Skin of body (tissue), 3 donors: ENCODE measurements at places on chromosomes 7 and 10.

- DNase-seq = no peak
Measured at GRCh38 chr7:22998519-22998896, 15.4 kb downstream of the HYCC1 start.

DNA sequence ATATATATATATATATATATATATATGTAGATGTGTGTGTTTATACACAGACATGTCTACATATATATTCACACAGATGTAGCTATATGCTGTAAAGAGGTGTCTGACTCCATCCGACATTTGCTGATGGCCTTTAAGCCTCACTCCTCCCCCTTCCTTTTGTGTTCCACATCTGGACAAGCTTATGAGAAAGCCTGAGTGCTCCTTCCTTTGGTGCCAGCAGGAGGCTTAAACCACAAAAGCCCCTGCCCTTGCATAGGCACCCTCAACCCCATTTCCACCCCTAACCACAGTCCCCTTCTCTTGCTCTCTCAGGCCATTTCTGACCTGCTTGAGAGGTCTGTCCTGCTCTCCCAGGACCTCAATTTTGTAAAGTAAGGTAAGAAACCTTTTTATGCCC, 98.7 kb downstream of the SVOPL start:
- no peak for DNase-seq

DNA sequence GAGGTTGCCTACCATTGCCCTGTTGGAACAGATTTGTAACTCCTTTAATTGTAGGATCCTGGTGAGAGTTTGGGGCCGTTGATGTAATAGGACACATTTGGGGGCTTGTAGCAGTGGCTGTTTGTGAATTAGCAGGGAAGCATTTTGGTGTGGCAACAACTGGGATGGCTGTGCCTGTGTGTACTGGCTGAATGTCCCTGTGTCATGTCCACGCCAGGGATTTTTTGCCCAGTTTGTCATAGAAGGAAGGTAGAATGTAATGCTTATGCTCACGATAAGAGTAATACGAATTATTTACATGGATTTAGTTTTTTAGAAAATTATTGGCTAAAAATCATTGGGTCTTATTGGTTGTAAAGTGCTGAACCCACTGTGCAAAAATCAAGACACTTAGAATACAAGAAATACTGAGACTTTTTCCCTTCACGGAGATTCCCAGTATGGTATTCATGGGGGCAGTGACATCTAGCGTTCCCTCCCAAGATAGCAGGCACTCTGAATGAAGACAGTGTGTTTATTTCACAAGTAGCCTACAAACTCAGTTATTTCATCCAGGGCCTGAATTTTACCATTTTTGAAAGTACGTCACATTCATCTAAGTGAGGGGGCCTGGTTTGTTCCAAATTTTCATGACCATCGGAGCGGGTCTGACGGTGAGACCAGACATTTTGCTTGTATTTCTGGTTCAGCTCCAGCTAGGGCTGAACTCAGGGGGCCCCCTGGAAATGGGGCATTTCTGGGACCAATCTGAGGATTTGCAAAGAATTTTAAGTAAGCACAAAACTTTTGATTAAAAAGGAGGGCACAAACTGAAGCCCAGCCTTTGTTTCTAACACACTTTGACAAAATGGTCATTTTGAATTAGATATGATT, 74.7 kb downstream of the CACNB2 start:
- peak; percentile 47 for DNase-seq

DNA sequence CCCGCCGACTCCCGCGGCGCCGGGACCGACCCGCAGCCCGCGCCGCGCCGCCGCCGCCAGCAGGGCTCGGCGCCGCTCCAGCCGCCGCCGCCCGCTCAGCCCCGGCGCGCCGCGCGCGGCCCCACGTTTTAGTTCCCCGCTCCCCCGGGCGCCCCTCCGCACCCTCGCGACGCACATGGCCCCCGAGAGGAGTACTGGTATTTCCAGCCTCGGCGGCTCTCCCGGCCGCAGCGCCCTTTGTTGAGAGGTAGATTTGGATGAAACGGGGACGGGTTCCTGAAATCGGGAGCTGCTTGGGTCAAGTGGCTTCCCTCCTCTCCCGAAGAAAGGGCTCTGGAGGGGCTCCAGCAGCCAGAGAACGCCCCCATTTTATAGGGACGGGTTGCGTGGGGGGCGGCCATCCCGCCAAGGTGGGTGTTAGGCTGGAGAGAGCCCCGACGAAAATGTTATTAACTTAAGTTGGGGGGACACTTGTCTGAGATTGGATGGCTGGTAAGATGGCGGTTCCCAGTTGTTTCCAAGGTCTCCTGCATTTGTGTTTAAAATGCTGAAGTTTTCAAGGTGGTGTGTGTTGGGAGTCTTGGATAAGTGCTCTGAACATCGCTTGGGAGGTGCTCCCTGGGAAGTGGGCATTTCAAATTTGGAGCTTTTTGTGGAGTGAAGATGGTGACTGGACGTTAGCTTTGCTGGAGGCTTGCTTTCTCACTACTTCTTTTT, 1.2 kb downstream of the BMI1 start:
- no peak for DNase-seq

GRCh38 chr10:104220522-104220921, 11.6 kb downstream of the CFAP43 start:
- DNase-seq = no peak

DNA sequence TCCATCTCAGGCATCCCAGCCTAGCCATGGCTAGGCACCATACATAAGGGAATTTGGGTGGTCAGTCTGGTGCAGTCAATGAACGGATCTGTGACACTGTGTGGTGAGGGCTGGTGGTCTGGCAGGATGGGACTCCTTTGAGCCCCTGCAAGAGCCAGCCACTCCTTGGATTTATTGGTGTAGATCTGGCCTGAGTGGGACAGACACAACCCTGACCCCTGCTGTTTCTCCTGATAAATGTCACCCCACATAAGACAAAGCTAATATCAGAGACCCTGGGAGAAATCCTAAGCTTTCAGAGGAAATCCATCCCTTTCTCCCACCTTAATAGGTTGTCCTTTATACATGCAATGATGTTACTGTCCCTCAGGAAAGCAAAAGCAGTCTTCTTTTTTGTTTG, 2.3 kb downstream of the FBXO24 start:
- no peak for DNase-seq

DNA sequence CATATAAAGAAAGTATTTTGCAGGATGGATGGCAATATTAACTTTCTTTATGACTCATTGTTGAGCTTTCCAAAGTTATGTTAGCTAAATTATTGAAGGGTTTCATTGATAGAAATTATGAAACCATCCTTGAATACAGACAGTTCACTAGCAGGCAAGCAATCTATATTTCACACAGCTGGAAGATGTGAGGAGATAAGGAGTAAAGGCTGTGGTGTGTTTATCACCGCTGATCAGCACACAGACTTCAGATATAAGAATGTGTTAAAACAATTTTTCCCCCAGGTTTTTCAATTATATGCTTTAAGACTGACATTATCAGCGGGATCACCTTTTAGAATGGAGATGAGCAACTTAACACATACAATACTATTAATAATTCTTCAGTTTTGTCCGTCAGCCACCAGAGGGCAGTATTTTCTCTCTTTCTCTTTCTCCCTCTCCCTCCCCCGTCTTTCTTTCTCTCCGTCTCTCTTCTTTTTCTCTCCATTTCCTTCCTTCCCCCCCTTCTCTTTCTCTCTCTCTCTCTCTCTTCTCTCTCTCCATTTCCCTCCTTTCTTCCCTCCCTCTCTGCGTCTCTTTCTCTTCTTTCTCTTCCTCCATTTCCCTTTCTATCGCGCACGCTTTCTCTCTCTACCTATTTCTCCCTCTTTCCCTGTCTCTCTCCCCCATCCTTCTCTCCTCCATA, 62.9 kb upstream of the FAM171A1 start:
- peak; percentile 15 for DNase-seq

- no peak for DNase-seq
Measured at GRCh38 chr7:105006367-105007136, 7.5 kb upstream of the KMT2E start.

DNA sequence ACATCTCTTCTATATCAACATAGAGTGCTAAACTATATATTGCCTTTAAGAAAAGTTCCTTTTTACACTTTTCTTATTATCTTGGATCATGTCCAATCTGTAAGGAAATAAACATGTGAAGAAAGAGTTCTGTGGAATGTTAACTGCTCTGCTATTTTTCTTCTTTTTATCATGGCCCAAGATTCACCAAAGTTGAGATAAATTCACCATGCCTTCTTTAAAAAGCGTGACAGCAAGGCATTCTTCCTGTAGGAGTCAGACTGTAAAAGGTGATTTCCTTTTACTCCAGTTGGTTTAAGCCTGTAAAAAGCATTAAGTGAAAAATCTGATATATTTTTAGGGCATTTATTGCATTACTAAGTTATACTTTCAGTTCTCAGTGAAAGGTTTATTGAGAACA, 165.7 kb upstream of the FZD1 start:
- DNase-seq = no peak

- no peak for DNase-seq
Measured at GRCh38 chr10:110535958-110536891, 31.3 kb upstream of the SMC3 start.

DNA sequence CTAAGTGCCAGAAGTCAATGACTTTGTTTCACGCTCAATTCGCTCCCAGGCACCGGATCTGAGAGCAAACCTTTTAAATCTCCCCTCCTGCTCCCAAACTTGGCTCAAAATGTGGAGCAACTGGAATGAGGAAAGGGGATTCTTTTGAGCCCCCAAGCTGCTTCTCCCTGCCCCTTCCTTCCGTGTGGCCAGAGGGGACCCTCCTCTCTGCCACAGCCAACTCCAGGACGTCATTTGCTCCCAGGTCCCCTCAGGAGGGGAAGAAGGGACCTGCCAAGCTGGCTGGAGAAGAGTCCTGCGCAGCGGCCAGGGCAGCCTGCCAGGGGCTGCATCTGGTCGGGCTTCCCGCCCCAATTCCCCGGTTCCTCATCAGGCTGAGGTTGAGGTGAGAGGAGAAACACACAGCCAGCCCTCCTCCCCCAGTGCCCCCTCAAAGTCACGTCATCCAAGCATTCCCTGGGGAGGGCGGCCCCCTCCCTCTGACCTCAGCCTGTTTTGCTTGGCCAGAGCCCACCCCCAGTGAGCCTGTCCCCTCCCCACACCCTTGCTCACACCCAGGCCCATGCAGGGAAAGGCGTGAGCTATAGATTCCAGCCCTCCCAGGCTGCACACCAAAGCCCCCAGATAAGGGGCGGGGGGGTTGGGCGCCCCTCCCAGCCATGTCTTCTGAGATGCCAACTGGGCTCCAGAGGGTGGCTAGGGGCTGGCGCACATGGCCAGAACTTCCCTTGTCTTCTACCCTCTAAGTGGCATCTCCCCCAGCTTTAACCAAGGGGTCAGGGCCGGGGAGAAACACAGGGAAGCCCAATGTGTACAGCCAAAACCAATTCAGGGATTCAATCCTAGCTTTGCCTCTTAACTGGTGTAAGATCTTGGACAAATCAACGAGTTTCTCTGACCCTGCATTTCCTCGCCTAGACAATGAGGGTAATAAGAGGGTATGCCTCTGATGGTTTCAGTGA, 35.0 kb downstream of the SH3PXD2A start:
- DNase-seq = peak; percentile 89

DNA sequence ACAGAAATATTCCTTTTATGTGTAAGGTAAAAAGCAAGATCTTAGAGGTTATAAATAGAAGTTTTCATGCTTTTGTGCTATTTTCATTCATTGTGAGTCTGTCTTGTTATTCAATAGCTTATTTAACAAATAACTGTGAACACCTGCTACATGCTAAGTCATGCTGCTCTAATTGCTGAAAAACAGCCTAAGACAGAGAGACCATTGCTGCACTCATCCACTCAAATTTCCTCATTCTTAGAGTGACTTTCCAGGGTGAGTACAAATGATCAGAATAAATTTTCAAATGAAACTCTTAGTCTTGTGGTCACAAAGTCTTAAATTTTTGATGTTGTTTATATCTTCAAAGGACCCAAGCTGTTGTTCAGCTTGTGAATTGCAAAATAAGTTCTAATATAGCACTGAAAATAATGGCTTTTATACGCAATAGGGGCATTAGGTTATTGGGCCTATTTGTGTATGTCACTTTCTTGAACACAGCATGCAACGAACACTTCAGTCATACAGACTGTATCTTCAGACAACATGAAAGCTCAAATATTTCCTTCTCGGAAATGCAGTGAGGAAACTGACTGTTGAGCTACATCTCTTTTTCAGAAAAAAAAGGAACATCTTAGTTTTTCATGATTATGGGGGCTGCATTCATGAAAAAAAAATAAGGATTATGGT, 247.9 kb upstream of the PCDH15 start:
- DNase-seq = peak; percentile 1

DNA sequence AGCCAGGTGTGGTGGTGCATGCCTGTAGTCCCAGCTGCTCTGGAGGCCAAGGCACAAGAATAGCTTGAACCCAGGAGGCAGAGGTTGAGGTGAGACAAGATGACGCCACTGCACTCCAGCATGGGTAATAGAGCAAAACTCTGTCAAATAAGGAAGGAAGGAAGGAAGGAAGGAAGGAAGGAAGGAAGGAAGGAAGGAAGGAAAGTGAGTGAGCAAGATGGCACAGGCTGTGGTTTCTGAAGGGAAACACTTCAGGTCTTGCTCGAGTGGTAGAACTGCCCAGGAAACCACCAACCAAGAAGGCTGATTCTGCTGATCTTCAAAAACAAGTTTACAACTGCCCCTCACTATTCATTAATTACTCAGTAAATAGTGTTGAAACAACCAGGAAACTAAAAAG, 45.2 kb downstream of the EZH2 start:
- DNase-seq = no peak

GRCh38 chr10:114174695-114175188, 739 bp upstream of the CCDC186 start:
- DNase-seq = no peak

- DNase-seq = no peak
Measured at GRCh38 chr10:43202657-43203447, 64.0 kb downstream of the RASGEF1A start.

GRCh38 chr7:91346426-91346825, 82.2 kb downstream of the FZD1 start:
- DNase-seq = no peak

- no peak for DNase-seq
Measured at GRCh38 chr7:144516729-144517525, 113.4 kb upstream of the NOBOX start.

DNA sequence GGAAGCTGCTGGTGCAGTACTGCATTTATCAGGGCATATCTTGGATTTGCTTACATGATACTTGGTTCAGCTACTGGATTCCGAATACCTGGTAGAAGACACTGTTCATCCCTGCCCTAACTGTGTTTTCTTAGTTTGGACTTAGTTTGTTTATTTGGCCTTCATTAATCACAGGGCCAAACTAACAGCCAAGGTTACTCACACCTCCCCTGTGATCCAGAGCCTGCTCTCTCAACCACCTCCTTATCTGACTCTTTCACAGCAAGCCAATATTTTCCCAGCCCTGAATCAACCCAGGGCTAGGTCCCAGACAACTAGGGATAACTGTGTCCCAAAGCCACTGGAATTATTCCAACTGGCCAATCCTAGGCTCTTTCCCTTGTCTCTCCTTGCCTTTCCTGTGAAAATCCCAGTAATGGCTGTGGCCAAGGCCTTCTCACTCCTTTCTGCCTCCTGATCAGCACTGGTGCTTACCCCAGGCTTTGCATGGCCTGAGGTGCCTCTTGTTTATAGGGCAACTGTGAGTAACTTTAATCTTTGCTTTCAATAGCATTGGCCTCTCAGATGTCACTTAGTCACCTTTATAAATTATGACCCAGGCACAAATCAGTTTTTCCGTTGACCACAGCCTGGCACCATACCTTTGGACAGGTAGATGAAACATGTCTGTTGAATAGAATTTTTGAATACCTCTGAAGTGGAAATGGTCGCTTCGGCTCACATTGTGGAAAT, 9.3 kb upstream of the JCAD start:
- no peak for DNase-seq
